ENCODE measurements at places on chromosomes 11 and 22.

DNA sequence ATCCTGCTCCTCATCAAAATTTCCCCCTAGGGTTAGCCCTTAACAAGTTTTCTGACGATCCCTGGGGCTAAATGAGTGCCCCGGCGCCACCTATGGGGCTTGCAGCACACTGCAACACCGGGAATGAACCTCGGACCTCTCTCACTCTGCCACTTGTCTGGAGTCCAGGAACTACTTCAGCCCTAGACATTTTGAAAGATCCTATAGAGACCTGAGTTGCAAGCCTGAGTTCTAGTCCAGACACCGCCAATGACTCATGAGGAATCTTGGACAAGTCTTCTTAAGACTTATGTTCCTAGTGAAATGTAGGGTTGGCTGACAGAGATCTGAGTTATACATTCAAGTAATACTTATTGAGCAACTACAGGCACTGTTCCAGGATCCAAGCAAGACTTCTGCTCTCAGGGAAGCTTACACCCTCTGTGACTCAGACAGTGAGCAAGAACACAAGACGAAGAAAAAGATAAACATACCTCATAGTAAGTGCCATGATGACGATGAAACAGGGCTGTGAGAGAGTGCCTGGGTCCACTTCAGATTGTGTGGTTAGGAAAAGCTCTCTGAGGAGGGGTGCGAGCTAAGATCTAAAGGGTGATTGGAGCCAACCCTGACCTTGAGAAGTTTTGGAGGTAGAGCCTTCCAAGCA, 10.2 kb upstream of the STK33 start:
- DNase-seq = peak; percentile 88

- peak; percentile 63 for DNase-seq
Measured at GRCh38 chr11:94593030-94593429, 25.9 kb downstream of the PIWIL4 start.

GRCh38 chr11:128690665-128691101, 3.2 kb upstream of the FLI1 start:
- DNase-seq = no peak

DNA sequence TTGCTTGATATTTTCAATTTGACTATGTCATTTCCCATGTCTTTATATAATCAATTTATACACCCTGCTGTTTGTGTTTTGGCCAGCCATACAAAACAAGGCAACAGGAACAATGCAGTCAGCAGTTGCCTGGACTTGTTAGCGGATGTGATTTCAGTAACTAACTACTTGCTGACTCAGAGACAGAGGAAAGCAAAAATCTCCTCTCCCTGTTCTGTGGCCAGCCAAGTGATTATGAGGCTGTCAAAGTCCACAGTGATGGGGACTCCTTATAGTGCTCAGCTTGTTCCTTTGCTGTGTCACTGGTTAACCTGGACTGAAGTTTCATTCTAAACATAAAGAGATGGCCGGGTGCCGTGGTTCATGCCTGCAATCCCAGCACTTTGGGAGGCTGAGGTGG, 32.6 kb upstream of the APLP2 start:
- no peak for DNase-seq

DNA sequence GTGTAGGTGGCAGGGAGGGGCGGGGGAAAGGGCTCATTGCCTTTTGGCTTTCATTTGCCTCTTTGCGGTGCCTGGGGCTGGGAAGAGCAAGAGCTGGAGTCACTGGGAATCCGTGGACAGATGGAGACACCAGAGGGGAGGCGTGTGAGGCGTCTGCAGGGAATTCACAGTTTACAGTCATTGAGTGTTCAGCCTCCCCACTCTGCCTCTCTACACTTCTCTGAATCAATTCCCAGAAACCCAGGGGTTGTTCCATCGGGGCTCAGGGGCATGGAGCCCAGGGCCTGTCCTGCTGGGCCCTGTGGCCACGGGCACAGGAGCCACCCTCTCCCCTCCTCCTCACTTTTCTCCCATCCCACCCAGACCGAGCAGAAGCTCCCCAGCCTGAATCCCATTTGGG, 160.5 kb upstream of the NAV2 start:
- DNase-seq = no peak

GRCh38 chr22:46115388-46115678, 35.0 kb upstream of the PPARA start:
- no peak for DNase-seq

- no peak for DNase-seq
Measured at GRCh38 chr11:20129665-20130064, 30.6 kb downstream of the DBX1 start.

GRCh38 chr11:2699185-2699530, 636 bp downstream of the KCNQ1OT1 start:
- DNase-seq = no peak

DNA sequence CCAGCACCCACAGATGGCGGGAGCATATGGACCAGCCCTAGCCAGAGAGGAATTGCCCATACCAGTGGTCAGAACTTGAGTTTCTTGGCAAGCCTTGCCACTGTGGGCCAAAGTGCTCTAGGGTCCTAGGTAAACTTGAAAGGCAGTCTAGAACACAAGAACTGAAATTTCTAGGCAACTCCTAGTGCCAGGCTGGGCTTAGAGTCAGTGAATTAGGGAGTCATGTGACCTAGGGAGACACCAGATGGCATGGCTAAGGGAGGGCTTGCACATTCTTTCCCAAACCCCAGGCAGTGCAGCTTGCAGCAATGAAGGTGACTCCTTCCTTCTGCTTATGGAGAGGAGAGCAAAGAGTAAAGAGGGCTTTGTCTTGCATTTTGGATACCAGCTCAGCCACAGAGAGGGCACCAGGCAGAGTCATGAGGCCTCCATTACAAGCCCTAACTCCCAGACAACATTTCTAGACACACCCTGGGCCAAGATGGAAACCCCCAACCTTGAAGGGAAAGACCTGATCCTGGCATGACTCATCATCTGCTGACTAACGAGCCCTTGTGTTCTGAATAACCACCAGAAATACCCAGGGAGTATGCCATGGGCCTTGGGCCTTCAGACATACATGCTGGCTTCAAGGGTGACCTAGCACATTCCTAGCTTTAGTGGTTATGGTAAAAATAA, 19.2 kb upstream of the OR56A3 start:
- DNase-seq = peak; percentile 37

DNA sequence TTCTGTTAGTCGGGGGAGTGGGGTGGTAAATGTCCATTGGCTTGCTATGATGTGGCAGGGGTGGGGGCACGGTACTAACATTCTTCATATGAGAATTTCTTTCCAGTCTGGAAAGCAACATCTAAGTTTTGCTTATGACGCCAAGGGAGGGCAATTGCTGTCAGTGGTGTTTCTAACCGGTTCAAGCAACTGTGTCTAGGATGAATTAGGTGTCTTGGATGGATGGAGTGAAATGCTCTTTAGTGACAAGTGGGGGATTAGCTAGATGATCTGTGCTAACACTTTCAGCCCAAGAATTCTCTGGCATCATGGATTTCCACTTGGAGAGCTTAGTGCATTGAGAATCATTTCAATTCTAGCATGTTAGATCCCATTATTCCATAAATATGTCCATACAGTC, 262.6 kb upstream of the SORL1-AS1 start:
- no peak for DNase-seq

- DNase-seq = peak; percentile 50
Measured at GRCh38 chr22:38570779-38571364, 889 bp upstream of the DMC1 start.

- no peak for DNase-seq
Measured at GRCh38 chr11:10359171-10359570, 54.3 kb downstream of the ADM start.

GRCh38 chr22:30541961-30542810, 4.4 kb downstream of the SEC14L6 start:
- DNase-seq = no peak

- DNase-seq = peak; percentile 73
Measured at GRCh38 chr22:44448271-44448830, 49.7 kb downstream of the RTL6 start.

GRCh38 chr11:15884141-15884540, 472.2 kb downstream of the SOX6 start:
- no peak for DNase-seq

DNA sequence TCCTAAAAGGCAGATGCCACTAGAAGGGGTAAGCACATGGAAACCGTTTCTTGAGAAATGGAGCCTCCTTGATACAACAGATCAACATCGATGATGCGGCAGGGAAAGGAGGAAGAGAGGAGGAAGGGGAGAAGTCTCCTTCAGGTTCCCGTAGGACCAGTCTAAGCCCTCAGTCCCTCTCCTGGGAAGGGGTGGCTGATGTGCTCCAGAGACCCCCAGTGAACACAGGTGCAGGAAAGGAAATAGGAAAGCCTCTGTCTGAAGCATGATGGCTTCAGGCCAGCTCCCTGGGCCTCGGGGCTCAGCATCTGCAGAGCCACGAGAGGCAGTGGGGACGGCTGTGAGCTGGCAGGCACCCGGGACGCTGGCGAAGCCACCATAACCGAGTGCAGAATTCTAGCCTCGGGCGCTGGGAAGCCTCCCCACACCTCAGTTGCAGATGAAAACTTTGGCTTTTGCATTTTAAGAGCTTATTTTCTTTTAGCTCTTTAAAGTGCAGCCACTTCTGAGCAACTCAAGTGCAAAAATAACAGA, 1.8 kb downstream of the SPATA19 start:
- no peak for DNase-seq

GRCh38 chr11:110362971-110363509, 66.6 kb upstream of the RDX start:
- DNase-seq = no peak

GRCh38 chr11:48005831-48006270, 25.5 kb downstream of the PTPRJ start:
- DNase-seq = no peak

DNA sequence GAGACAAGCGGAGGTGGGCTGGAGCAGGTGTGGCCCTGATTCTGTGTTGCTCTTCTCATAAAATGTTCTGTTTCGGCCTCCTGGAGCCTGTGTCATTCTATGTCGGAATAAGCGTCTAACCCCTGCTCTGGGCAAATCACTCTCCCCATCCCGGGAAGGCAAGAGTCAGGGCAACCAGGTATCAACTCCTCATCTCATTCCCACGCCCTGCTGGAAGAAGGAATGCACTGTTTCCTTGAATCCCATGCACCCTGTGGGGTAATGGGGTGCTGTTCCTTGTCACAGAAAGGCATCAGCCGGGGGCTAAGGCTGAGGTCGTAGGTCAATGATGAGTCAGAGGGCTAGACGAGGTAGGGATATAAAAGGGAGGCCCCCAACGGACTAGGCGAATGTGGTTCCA, 2.6 kb downstream of the FAM180B start:
- no peak for DNase-seq

- DNase-seq = peak; percentile 10
Measured at GRCh38 chr22:29904020-29904419, 21.0 kb downstream of the MTMR3 start.

GRCh38 chr11:123640677-123641494, 13.5 kb downstream of the SCN3B start:
- DNase-seq = no peak

GRCh38 chr22:25380122-25380747, 160.8 kb downstream of the CRYBB2 start:
- DNase-seq = no peak

DNA sequence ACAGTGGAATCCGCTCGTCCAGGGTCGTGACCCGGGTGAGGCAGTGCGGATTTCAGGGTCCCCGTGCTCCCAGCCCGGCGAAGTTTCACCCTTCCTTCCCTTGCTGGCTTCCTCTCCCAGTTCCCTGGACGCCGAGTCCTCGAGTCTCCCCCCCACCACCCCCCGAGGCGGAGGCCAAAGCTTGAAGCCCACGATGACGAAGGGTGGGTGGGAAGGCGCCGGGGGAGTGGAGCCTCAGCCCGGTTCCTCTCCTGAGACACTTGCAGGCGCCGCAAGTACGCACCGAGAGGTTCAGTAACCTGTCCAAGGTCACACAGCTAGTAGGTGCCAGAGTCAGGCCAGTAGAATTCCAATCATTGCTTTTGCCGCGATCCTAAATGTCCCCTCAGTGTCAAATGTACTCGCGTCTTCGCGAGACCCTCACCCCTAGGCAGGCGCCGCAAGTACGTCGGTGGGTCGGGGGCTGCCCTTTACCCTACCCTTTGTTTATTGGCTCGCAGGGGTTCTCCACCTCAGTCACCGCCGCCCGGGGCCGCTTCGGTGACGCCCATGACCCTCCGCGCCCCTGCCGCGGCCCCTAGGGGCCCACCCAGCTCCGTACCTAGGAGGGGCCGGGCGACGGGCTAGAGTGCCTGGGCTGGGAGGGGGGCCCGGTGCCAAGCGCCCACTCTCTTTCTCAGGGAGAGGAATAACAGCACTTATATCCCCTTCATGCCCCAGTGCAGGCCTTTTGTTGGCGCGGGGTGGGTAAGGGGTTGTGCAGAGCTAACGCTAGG, 5.7 kb upstream of the CHRM1 start:
- no peak for DNase-seq

DNA sequence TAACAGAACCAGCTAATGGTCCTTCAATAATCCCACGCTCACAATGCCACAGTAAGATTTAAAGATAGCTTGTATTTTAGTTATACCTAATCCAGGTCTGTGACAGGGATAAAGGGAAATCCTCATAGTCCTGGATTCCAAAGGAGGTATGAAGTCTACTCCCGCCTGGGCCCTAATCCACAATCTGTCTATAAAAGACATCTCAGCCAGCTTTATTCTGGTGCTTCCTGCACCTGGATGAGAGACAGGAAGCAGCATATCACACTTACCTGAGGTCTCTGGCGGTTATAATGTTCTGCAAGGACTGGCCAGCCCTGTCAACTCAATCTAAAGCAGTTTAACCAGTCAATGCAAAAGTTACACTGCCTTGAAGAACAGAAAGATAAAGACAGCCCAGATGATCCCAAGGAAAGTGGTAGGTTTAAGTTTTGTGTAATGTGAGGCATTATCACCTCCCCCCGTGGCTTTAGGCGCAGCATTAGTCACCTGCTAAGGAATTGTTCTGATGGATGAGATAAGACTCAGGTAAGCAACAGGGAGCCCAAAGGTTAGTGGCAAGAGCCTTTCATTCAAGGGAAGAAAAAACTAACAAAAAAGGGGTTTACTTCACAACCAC, 57.6 kb downstream of the PLEKHA7 start:
- DNase-seq = peak; percentile 89

DNA sequence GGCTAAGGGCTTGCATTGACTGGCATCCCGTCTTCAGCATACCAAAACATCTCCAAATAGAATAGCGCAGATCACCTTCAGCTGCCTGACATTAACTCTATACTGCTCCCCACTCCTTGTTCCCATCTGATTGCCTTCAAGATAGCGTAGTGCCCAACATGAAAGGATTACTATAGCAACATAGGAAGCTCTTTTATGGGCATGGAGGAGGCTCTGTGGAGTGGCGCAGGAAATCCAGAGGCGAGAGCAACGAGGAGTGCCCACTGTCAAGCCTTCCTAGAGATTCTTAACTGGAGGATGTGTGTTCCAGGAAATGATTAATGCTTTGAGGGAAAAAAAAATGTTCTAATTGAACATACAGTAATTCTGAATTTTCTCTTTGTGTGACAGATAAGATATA, 213.3 kb downstream of the CADM1 start:
- DNase-seq = no peak

- no peak for DNase-seq
Measured at GRCh38 chr22:47620391-47620790, 857.9 kb downstream of the TBC1D22A start.

- DNase-seq = no peak
Measured at GRCh38 chr11:85602526-85603213, 24.5 kb downstream of the DLG2 start.

- DNase-seq = no peak
Measured at GRCh38 chr11:115421992-115422689, 82.1 kb downstream of the CADM1 start.

- DNase-seq = no peak
Measured at GRCh38 chr22:49785841-49786471, 41.7 kb downstream of the BRD1 start.

- DNase-seq = no peak
Measured at GRCh38 chr11:125164091-125164421, 495 bp upstream of the PKNOX2 start.
